ENCODE measurements at places on chromosomes 2 and 18.
A peak's percentile ranks its signal among the peaks of the same experiment; 100 is the strongest.

GRCh38 chr2:104658904-104659591 is 194.9 kb upstream of the POU3F3 start:
- no peak for DNase-seq

GRCh38 chr2:216372761-216373291 is 543 bp upstream of the MARCHF4 start:
- no peak for DNase-seq

DNA sequence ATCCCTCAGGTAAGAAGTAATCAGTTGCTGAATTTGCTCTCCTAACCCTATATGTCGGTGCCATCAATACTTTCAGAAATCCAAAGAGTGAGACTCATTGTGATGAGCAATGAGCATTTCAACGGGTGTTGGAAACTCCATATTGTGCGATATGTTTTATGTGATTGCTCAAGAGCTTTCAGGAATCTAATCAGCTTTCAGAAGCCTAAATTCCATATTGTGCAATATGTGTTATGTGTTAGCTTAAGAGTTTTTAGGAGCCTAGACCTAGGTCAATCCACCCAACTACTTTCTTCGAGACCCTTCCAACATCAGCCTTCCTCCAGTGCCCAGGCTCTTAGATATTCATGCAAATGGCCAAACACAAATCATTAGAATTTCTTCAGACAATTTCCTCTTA is 277.3 kb downstream of the DSC3 start:
- DNase-seq, result no peak

DNA sequence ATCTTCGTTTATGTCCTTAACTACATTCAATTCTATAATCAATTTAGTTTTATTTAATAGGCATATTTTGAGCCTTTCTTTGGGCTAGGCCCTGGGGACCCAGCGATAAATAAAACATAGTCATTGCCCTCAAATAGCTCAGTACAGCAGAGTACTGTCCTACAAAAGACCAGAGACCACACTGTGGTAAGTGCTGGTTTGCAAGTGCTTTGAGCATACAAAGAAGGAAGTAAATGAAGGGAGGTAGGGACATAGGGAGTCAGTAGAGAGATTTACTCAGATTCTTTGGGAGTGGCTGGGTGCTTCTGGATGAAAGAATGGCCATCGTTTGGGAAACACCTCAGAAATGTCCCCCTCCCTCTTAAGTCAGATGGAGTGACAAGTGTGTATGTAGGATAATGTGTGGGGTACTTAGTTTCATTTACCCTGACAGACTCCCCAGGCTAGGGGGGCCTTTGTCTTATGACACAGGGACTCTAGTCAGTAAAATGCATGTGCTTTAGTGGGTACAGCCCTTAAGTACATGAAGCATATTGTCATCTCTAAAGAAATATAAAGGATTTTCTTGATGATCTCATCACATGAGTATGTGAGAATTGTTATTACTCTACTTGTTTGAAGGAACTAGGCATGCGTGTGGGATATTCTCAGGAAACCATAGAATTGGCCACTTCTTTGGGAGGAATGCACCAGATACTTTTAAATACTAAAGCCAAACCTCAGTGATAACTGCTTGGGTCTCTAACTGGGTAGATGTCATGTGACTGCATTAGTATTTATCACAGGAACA is 35.1 kb downstream of the MAPRE2 start:
- DNase-seq, result no peak

DNA sequence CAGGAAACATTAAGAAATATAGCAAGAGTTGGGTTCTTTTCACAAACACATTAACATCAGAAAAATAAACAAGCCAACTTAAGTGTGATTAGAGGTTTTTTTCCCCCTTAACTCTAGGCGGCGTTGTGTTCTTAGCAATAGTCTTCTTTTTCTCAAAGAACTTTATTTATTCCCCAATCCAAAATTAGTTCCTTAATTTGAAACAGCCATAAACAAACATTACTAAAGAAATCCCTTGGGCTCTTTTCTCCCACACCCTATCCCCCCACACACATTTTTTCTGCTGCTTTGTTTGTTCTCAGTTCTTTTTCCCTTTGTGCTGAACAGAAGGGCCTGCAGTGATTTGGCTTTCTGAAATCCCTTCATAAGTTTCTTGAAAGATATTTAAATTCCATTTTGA is 13.2 kb upstream of the MYO1B start:
- no peak for DNase-seq

GRCh38 chr2:12363569-12363968 is 353.2 kb upstream of the TRIB2 start:
- no peak for DNase-seq

- DNase-seq, result no peak
Measured at GRCh38 chr18:74692367-74693013, 94.8 kb downstream of the ZNF407 start.

DNA sequence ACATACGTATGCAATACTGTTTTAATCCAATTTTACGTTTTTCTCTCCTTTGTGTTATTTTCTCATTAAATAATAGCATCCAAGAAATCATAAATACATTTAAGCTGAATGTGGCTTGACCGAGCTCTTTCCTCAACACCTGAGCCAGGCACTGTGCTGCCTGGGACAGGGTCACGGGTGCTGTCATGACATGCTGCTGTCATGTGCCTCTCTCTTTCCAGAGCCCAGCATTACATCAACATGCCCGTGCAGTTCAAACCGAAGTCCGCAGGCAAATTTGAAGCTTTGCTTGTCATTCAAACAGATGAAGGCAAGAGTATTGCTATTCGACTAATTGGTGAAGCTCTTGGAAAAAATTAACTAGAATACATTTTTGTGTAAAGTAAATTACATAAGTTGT is 94.1 kb upstream of the LDLRAD4 start:
- no peak for DNase-seq

DNA sequence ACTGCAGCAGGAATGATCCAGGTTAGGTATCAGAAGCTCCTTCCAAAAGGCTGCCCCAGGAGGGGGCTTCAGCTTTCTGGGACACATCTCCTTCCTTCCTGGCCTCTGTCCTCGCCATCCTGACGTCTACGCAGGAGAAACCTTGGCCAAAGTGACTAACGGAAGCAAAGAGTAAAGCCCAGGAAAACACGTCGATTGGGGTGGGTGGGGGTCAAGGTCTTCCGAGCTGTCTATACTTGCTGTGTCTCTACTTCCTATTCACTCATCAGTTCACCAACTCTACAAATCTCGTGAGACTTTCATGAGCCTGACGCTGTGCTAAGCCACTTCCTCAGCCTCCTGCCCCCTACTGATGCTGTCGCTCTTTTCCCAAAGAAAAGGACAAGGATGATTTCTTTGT is 212.6 kb downstream of the TNS1 start:
- DNase-seq, result no peak

DNA sequence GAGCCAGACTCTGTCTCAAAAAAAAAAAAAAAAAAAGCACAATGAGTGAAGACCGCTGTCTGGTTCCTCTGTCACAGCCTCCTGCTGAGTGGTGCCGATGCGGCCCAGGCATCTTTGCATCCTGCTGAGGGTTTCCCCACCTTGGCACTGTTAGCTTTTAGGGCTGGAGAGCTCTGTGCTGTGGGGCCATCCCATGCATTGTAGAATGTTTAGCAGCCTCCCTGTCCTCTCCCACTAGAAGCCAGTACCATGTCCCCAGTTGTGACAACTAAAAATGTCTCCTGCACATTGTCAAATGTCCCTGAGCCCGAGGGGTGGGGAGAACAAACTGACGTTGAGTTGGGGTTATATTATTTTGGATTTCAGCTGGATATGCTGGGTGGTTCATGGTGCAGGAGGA is 7.9 kb upstream of the COLEC11 start:
- no peak for DNase-seq

DNA sequence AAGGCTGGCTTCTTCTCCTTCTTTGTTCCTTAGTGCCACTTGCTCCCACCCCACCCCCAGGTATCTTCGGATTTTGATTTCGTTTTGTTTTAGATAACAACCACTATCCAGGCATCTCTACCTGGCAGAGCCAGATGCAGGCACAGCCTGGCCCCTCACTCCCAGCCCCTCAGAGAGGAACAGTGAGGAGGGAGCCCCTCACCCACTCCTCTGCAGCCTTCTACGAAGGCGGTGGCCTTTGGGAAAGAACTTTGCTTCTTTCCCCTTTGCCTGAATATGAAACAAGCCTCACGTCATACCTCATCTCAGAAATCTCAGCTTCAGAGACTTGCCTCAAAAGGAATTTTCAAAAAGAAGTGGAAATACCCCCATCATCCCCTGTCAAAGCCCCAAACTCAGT is 6.3 kb upstream of the CYP26B1 start:
- no peak for DNase-seq

- no peak for DNase-seq
Measured at GRCh38 chr2:154306266-154306970, 392.1 kb upstream of the KCNJ3 start.

- DNase-seq, result no peak
Measured at GRCh38 chr2:176395273-176395854, 126.1 kb downstream of the MTX2 start.

GRCh38 chr2:61405813-61406212 is 65.1 kb downstream of the USP34 start:
- DNase-seq, result no peak

GRCh38 chr2:64658269-64658668 is 4.6 kb upstream of the SERTAD2 start:
- DNase-seq, result no peak

- DNase-seq, result no peak
Measured at GRCh38 chr18:76448256-76449110, 46.6 kb downstream of the ZNF516 start.

DNA sequence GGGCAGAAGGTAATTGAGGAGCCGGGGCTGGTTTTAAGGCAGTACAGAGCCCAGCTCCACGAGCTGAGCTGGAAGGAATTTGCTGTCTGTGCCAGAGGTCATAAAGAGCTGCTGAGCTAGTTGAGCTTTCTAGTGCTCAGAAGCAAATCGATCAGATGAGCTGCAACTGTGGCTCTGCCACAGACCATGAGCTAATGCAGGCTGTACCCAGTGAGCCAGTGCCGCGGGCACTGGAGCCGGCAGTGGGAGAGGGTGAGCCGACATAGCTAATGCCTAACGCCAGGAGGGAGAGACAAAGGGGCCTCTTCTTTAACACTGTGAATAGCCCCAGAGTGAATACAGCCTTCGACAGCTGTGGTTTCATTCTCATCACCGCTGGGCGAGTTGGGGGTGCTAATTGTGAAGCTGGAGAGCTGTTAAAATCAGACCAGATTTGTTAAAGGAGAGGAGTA is 410.1 kb upstream of the TCF4 start:
- DNase-seq, result no peak

DNA sequence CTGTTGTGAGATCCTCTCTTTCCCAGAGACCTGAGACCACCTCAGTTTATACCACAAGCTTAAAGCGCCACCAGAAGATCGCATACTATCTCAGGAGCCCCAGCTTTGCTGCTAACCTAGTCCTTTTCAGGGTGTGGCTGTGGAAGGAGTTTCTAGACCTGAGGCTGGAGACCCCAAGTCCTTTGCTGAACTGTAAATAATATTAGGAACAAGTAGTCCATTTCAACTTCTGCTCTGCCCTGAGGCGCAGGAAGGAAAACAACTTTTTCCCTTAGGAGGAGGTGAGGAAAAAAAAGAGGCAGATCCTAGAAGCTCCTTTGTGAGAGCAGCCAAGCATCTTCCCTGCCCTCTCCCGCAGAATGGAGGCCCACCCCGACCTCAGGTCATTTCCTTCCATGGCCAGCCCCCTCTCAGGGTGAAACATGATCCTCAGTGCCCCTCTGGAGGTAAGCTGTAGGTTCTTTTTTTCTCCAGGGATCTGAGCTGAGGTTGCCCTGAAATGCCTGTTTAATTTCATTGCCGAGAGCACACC is 122.8 kb upstream of the LGALSL start:
- DNase-seq, result no peak

GRCh38 chr2:152024477-152024876 is 74.4 kb downstream of the CACNB4 start:
- no peak for DNase-seq

GRCh38 chr2:94982675-94983074 is 42.8 kb upstream of the MAL start:
- DNase-seq, result no peak

DNA sequence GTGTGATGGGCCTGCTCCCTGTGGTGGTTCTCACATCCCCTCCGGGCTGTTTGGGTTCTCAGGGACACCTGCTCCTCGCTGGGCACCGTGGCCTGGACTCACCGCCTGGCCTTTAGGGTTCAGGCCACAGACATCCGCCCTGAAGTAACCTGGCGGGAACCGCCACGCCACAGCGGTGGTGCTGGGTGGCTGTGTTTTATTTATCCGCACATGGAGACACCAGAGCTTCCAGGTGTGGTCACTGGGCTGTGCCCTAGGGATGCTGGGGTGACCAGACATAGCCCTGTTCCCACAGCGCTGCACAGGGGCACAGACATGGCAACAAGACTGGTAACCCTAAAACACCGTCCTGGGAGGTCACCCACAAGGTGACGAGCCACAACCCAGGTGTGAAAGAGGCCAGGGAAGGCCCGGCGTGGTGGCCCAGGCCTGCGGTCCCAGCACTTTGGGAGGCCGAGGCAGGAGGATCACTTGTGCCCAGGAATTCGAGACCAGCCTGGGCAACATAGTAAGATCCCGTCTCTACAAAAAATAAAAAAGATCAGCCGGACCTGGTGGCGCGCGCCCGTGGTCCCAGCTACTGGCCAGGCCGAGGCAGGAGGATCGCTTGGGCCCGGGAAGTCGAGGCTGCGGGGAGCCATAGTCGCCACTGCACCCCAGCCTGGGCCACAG is 649 bp upstream of the HSBP1L1 start:
- no peak for DNase-seq

GRCh38 chr2:106719222-106719621 is 166.7 kb downstream of the ST6GAL2 start:
- no peak for DNase-seq

- no peak for DNase-seq
Measured at GRCh38 chr2:72013726-72014125, 133.9 kb downstream of the CYP26B1 start.

- no peak for DNase-seq
Measured at GRCh38 chr2:41847744-41848441, 199.9 kb upstream of the PKDCC start.

- no peak for DNase-seq
Measured at GRCh38 chr2:188701836-188702235, 272.3 kb upstream of the COL3A1 start.

- no peak for DNase-seq
Measured at GRCh38 chr2:193461431-193461934, 1266.8 kb upstream of the TMEFF2 start.

- DNase-seq, result no peak
Measured at GRCh38 chr18:10012526-10012925, 98.7 kb downstream of the VAPA start.

GRCh38 chr2:169664600-169664977 is 29.6 kb downstream of the CFAP210 start:
- DNase-seq, result no peak

DNA sequence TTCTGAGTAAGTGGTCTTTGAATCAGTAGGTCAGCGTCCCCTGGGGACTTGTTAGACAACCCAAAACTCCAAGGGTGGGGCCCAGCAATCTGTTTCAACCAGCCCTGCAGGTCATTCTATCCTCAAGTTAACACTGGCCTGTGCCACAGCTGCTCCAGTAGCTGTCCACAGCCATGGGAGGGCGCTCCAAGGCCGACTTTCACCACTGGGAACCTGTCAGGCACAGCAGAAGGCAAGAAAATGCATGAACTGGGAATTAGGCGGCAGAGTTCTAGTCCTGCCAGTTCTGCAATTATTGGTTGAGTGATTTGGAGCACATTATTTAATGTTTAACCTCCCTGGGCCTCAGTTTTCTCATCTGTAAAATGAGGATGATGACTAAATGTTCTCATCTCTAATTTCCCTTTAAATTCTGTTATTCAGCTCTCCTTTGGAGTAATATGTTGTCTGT is 17.4 kb upstream of the MRPL33 start:
- peak; percentile 77 for DNase-seq

GRCh38 chr2:16622399-16622968 is 43.1 kb downstream of the CYRIA start:
- no peak for DNase-seq
